ENCODE measurements at places on chromosomes 1 and 21.

- DNase-seq, result no peak
Measured at GRCh38 chr1:45612941-45613579, 10.8 kb downstream of the CCDC17 start.

DNA sequence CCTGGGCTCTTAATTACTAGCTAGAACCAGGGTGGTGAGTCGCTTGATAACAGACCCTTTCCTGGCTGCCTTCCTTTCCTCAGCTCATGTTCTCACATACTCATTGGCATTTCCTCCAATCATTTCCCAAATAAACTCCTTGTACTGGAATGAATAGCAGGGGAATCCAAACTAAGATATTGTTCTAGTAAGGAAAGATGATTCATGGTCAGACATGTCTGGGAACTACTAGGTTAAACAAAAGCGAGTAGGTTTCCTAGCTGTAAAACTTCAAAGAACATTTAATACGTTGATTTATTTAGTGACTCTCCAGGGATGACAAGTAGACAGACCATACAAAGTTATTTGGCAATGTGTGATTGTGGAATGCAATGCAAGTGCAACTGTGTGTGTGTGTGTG is 121.2 kb upstream of the KCNJ6 start:
- DNase-seq, result no peak

DNA sequence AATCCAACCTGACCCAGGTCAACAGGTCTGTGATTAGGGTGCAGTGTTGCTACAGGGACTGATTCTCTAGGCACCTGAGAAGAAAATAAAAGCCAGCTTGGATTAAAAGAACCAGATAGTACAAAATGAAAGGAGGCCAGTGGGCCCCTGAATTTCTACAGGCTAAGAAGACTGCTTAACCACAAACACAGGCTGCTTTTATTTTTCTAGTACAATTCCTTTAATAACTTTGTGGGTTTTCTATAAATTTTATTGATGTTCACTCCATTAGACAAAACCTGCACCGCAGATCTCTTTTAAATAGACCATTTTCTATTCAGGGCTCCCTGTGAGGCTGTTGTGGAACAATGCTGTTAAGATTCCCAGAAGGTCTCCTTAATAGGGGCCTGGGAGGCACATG is 9.7 kb upstream of the PRMT2 start:
- no peak for DNase-seq

DNA sequence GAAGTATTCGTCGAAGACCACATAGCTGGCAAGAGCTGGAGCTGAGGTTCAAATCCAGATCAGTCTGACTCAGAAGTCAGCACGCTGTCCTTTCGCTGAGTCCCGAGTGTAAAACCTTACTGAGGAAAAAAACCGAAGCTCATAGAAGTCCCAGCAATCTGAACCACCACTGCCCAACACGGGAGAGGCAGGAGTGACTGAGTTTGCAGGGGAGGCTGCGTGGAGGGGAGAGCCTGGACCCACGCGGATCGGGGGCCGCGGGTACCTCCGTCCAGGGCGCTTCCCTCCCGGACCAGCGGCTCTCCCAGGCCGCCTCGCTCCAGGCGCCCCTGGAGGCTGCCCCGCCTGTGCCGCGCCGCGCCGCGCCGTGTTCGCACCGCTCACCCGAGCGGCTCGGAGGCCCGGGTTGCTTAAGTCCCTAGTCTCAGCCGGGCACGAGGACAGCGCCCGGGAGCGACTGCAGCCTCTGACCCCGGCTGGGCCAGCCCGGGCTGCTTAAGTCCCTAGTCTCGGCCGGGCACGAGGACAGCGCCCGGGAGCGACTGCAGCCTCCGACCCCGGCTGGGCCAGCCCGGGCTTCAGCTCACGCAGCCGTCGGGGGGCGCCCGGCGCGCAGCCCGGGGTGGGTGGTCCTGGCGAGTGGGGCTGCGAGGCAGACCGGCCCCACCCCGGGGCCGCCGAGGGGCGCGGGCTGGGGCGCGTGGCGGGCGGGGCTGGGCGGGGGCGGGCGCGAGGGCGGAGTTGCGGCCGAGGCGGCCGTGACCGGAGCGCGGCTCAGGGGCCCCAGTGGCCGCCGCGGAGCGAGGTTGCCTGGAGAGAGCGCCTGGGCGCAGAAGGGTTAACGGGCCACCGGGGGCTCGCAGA is at the start of gene ADAMTSL4:
TSS of gene ADAMTSL4 (plus strand) at position 777 of the 864 bp plus-strand sequence. CDS start 2,881 bp downstream, outside the sequence.
- DNase-seq, result no peak

- no peak for DNase-seq
Measured at GRCh38 chr1:43238085-43238484, 31.7 kb upstream of the TMEM125 start.

DNA sequence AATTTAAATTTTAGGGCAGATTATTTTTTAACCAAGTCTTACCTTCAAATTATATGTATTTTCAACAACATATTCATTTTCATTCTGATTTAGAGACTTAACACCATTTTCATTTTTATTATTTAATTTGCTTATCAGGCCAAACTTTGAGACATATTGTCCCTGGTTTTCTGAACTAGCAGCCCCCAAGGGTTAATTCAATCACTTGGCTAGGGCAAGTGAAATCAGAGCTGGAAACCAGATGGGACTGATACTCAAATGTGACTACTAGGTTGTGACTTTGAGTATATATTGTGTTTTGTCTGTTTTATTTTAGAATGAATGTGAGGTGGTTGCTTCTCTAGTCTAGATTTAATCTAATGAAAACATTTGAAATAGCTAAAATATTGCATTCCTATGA is 198.9 kb upstream of the PTGFR start:
- DNase-seq, result no peak

All from AG04449 (cell line).